ENCODE measurements at places on chromosomes 6 and 20. TPM values are rescaled to one million over a fixed set of nuclear protein-coding genes. Genes with fewer than 3 reads are reported as not detected.

DNA sequence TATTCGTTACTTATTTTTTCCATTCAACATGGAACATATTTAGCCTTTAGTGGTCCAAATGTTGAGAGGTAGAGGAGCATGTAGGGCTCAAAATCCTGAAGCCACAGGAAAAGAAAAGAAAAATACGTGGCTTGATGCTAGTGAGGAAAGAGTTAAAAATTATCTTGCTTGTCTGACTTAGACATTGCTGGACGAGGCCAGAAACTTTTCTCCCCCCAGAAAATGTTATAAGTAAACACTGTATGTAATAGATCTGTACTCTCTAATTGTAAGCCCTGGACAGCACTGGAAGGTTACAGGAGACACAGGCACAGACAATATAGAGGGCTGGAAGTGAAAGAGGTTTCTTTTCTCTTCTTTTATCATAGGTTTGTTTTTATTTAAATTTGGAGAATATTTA, 165.6 kb downstream of the ZFP64 start:
- no peak for ATAC-seq

- ATAC-seq, result no peak
These were observed 837 bp upstream of the OSER1 start for GRCh38 chr20:44211177-44212039.

C6orf141 gene
- total RNA-seq, result not detected

- ATAC-seq, result no peak
These were observed 42.4 kb upstream of the DDR1 start for GRCh38 chr6:30841644-30842504.

SAMD10 gene
- 21.4 TPM for total RNA-seq
